Mesenteric fat pad (tissue), 1 donor: ENCODE measurements at places on chromosomes 6 and 20. TPM values are rescaled to one million over a fixed set of nuclear protein-coding genes. Genes with fewer than 3 reads are reported as not detected.

- DNase-seq = no peak
Observed at GRCh38 chr20:57977569-57977968, 250.9 kb downstream of the ANKRD60 start.

- no peak for DNase-seq
Observed at GRCh38 chr6:28357036-28357435, 7.3 kb downstream of the ZKSCAN3 start.

- no peak for DNase-seq
Observed at GRCh38 chr6:34285448-34286164, 36.8 kb upstream of the SMIM29 start.

DNA sequence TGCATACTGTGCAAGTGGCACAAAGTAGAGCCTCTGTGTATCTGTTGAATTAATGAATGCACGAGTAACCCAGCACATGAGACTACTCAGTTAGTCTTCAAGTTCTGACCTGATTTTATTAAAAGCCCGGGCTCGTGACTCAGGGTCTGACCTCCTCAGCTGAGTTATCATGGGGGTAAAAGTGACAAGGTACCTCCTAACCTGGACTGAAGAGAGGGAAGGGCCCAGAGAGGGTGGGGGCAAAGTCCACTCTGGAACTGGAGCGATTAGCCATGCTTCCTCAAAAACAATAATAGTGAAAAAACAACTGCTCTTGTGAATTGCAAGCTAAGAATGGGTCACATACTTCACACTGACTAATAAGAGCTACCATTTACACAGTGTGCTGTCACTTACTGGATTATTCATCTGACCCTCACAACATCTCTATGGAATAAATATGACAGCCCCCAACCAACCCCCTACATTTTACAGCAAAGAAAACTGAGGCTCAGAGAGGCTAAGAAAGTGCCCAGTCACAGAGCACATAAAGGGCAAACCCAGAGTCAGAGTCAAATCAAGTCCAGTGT is 26.7 kb downstream of the TRERF1 start:
- peak; percentile 39 for DNase-seq

Gene NCOA7
- 87.4 TPM for total RNA-seq

GRCh38 chr6:99458319-99458718 is 33.2 kb upstream of the PNISR start:
- DNase-seq = no peak

GRCh38 chr6:108872141-108872557 is 23.9 kb downstream of the ARMC2 start:
- DNase-seq = no peak

Gene C6orf132
- total RNA-seq = 1.3 TPM

Gene FHL5
- 16.6 TPM for total RNA-seq

Gene IMPG1
- total RNA-seq = not detected

Gene SLC22A2
- total RNA-seq = not detected

- no peak for DNase-seq
Observed at GRCh38 chr20:362271-363254, 15.7 kb downstream of the NRSN2 start.

DNA sequence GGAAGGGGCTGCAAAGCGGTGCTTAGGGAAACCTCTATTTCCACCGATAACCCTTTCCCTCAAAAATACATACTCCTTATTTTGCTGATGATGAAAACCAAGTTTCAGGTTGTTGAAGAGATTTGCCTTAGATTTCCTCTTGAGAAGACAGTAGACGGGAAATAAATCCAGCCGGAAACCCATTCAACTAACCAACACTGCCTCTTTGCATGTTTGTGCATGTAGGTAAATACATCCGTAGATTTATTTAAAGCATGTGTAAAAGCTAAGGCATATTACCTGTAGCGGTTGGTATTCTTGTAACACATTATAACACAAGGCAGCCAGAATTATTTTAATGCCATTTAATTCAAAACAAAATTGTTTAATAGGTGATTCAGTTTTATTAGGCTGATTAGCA is 136.3 kb upstream of the SLC22A23 start:
- DNase-seq = no peak

Gene WFDC11
- not detected for total RNA-seq

Gene AMD1
- 71.9 TPM for total RNA-seq

DNA sequence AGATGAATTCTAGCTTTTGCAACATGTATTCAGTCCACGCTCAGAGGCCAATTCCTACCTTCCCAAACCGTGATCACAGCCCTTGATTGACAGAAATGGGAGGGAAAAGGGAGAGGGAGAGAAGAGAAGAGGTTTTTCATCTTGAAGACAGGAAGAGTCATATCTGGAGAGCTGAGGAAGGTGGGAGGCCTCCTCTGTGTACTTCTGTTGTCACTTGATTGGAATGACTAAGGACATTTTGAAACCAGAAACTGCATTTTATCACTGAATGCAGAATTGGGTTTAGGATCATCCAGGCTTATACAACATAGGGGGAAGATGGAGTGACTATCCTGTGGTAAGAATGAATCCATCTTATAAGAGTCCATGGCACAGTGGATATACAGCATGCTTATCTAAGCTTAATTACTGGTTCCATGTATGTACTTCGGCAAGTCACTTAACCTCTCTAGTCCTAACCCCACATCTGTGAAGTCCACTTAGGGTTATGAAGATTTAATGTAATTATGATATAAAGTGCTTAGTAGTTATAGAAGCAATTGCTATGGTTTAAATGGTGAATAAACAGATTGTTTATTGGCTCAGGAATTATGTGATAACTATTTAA is 144.0 kb downstream of the BCKDHB start:
- no peak for DNase-seq

DNA sequence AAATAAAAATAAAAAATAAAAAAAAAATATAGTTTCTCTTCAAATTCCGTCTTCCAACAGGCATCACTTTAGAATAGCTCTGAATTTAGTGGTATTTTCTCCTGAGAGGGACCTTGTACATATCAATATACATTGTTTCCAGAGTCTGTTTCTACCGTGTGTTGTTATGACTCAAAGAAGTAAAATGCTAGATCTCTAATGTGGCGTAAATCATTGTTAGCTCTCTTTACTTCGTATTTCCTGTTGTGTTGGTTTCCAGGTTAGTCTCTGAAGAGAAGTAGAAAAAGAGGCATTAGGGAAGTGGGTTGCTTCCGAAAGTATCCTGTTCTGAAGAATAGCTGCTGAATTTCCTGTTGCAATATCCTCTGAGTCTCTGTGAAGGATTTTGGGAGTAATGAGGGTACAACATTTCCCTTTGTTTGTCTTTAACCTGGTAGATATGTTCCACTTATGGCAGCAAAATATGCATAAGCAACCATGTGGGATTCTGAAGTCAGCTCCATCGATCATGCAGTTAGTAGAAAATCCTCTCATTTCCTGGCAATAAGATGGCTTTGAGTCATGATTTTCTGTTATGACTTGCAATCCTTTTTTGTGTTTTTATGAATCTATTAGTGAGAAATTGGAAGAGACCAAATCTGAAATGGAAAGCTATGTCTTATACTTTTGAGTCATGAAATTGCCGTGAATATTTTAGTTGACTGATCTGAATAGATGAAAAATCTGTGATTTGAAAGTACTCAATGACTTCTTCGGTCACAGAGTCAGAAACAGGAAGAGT is 42.0 kb upstream of the MCHR2 start:
- no peak for DNase-seq

- no peak for DNase-seq
Observed at GRCh38 chr20:44021900-44022299, 107.2 kb downstream of the TOX2 start.

DNA sequence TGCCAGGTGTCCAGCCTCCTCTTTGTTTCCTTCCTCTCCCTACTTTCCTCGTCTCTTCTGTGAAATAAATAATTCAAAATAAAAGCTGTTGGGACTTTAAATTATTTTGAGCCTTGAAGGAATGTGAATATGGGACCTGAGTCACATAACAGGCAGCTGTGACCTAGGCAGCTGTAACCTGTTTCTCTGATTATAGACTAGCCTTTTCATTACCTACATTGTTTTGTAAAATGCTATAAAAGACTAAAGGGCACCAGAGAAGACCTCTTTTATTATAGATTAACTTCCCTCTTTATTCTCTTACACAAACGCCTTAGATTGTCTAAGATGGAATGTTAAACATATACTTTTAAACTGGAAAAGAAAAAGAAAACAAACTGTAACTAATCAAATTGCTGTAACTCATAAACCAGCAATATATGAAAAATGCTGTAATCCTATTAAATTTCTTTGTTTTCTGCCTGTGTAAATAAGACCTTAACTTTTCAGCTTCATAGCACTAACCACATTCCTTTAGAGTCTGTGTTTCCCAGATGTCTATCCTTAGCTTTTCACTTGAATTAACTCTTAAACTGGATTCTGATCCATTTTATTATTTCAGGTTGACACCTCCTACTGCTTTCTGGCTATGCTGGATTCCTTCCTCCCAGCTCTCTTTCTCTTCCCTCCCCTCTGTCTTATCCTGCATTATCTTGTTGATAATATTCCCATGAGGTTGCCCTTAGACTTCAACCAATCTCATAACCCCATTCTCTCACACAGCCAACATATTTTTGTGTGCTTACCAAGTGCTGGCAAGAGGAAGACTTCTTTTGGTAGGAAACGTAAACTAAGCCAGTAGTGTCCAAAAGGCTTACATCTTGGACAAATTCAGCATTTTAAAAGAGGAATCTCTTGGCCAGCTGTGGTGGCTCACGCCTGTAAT is 69.2 kb downstream of the TPD52L1 start:
- DNase-seq = no peak

DNA sequence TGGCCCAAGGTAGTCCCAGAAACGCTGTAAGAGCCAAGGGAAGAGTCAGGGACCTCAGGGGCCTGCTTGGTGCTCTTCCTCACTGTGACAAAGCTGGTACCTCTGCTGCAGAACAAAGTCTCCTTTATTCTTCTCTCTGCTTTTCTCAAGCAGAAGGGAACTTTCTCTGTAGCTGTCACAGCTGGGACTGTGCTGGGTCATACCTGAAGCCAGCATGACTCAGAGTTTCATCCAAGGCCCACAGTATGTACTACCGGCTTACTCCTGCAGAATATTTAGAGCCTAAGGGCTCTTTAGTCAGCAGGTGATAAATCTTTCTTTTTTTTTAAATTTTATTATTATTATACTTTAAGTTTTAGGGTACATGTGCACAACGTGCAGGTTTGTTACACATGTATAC is 183.2 kb downstream of the TINAG start:
- no peak for DNase-seq

Gene BMP7
- total RNA-seq = 0.16 TPM

DNA sequence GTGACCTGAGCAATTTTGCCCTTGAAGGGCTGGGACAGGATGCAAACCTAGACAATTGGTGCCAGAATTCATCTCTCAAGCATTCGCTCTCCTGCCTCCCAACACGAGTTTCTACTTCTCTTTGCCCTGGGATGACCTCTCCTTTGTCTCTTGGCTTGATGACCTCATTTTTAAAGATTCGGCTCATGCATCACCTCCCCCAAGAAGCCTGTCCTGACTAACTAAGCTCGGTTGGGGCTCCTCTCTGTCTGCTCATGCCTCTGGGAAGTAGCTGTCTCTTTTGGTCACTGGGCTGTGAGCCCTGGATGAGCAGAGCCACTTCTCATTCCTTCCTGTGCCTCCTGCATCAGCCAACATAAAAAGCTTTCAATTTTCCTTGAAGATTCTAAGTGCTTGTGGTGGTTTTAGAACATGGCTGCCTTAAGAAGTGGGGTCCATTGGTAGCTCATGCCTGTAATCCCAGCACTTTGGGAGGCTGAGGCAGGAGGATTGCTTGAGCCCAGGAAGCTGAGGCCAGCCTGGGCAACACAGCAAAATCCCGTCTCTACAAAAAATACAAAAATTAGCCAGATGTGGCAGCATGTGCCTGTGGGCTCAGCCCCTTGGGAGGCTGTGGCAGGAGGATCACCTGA is 11.1 kb upstream of the TCF15 start:
- no peak for DNase-seq

GRCh38 chr20:46349035-46349741 is 40.9 kb upstream of the CDH22 start:
- no peak for DNase-seq

DNA sequence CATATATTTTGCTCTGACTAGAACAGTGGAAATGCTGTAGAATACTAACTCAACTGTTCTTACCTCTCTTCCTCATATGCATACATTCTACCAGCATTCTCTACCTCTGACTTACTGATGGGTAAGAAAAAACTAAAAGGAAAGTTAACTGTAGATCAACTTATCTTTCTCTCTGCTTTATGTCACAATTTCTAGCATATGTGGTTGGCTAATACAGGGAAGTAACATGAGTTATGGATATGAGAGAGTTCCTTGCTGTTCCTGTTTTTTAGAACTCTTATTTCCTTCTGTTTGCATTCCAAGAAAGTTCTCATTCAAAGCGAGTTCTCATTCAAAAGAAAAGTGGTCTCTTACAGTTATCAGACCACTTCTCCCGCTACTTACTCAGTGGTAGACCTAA is 226.8 kb upstream of the SGK1 start:
- DNase-seq = no peak

- DNase-seq = no peak
Observed at GRCh38 chr20:35087355-35087754, 5.3 kb downstream of the TRPC4AP start.

Gene OPRM1
- total RNA-seq = not detected

GRCh38 chr20:5118220-5119142 is 1.3 kb downstream of the PCNA start:
- no peak for DNase-seq

- no peak for DNase-seq
Observed at GRCh38 chr20:32019563-32020463, 9.6 kb downstream of the CCM2L start.

Gene SYCP2L
- total RNA-seq = 0.93 TPM

- no peak for DNase-seq
Observed at GRCh38 chr6:109000289-109000688, 94.4 kb downstream of the SESN1 start.

DNA sequence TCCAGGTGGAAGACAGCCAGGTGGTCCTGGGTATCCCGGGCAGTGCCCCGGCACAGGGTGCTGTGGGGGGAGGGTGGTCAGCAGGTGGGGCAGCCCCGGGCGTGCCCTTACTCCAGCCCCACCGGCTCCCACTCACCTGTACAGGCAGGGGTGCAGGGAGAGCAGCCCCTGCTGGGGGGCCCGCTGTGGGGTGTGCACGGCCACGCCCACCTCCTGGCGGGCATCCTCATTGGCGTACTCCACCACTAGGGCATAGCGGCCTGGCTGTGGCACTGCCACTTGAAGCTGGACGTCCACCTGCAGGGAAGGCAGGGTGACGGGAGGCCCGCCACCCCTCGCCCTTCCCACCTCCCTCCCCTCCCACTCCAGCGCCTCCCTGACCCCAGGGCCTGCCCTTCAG is 29.6 kb downstream of the ADRM1 start:
- no peak for DNase-seq

DNA sequence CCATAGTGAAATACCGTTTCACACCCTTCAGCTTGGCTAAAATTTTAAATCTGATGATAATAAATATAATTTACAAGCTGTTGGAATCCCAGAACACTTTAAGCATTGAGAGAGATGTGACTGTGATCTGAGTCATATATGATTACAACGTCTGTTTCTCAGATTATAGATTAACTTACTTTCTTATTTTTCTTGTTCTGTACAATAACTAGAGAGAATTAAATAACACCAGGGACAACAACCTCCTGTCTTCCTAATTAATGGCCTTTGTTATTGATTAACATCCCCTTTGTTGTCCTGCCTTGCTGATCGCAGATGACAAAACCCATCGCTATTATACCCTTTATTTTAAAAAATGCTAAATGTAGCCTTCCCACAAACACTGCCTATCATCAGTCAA is 87.8 kb upstream of the EZR start:
- no peak for DNase-seq

Gene SERPINB1
- total RNA-seq = 55.6 TPM

Gene APOM
- total RNA-seq = 3.3 TPM

Gene CLPSL1
- total RNA-seq = not detected

Gene GJA10
- not detected for total RNA-seq
